ENCODE measurements at places on chromosomes 2 and 18.

DNA sequence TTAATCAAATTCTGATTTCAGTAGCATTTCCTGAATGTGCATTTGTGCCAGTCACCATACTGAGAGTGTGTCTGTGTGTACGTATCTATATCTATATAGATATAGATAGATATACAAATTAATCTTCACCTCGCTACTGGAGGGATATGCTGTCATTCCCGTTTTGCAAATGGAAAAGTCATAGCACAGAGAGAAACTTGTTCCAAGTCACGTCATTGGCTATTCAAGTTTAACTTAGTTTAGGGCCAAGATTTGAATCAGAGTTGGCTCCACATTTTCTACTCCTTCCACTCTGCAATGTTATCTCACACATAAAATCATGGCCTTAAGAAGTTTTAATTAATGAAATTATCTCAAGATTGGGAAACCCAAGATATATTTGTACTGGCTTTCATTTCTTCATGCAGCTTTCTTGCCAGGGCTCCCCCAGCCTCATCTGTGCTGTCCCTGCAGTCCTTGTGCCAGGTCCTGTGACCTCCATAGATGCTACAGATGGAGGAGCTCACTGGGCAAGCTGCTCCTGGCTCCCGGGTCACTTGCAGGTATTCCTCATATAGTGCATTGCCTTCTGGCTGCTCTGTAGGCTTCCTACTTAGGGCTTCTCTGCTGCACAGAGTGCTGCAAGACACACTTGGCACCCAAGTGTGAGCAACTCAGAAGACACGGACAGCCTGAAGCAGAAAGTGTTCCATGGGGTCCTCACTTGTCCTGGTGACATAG is 245.8 kb downstream of the KCNS3 start:
- no peak for DNase-seq

GRCh38 chr2:30310371-30310770 is 79.0 kb downstream of the LBH start:
- no peak for DNase-seq

- no peak for DNase-seq
Measured at GRCh38 chr2:651951-652373, 25.2 kb downstream of the TMEM18 start.

GRCh38 chr2:197174539-197175094 is 136.0 kb downstream of the ANKRD44 start:
- no peak for DNase-seq

DNA sequence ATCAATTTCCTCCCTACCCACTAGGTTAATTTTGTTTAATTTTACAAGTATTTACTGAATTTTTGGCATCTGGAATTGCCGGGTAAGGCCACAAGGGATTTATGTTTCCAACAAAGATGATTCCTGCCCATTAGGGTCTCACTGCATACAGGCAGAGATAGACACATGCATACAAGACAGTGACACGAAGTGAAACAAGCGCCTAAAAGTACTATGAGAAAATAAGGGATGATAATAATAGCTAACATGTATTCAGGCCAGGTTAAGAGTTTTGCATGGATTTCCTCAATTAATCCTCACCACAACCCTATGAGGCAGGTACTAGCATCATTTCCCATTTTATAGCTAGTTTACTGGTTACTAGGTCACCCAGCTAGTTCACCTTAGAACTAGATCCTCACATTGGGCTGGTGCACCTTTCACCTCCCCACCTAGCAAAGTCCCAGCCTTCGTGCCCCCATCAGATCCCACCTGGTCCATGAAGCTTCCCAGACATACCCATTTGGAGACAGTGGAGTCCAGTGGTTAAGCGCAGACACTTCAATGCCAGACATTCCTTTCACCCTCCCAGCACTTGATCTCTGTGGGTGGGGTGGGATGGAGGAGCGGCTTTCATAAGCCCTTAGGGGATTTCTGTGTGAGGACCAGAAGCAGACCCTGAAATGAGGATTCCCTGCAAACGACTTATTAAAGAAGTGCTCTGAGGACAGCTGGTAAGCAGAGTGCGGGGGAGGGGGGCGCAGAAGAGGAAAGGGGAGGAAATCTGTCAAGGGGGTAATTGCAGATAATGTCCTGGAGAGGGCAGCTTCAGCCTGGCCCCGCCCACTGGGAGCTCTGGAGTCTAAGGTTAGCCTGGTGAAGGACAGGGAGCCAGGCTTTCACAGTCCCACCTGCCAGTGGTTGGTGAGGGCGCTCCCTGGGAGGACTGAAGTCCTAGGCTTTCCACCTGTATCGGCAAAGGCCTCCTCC is 5.8 kb upstream of the DGUOK start:
- DNase-seq: no peak

DNA sequence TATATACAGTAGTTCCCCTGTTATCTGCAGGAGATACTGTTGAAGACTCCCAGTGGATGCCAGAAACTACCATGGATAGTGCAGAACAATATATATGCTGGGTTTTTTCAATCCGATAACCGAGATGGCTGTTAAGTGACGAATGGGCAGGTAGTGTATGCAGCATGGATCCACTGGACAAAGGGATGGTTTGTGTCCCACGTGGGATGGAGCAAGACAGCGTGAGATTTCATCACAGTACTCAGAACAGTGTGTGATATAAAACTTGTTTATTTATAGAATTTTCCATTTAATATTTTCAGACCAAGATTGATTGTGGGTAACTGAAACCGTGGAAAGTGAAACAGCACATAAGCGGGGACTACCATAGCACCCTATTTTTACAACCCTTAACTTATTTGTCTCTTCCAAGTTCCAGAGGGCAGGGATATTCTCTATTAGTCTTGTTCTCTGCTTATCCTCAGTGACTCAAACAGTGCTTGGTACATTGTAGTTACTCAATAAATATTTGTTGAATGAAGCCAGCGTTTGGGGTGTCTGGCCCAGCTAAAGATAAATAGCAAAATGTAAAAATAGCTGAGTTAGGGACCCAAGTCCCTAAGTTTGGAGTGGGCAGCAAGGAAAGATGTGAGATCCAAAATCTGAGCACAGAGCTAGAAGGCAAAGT is 50.0 kb downstream of the RHBDD1 start:
- DNase-seq: no peak

GRCh38 chr2:221085341-221085900 is 486.7 kb downstream of the EPHA4 start:
- DNase-seq: no peak

DNA sequence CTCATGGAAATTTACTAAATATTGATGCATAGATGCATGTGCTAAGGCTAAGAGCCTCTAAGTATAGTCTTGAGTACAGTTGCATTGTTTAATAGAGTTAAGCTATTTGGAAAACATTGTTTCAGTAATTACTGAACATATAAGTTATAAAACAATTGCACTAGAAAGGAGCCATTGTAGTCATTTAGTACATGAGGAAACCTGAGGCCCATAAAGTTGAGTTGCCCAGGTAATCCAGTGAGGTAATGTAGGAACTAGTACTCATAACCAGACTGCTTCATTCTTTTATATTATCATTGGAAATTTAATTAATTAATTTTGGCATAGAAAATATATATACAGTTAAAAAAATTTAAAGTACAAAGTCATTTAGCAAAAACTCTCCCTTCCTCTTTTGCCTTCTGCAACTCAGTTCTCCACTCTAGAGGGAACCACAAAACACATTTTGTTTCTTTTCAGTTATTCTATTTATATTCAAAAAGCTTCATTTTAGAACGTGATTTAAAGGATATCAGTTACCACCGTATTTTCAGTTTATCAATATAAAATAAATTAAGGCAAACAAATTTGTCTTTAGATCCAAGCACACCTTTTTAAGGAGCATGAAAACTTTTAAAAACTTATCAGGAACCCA is 27.8 kb upstream of the TBR1 start:
- no peak for DNase-seq

DNA sequence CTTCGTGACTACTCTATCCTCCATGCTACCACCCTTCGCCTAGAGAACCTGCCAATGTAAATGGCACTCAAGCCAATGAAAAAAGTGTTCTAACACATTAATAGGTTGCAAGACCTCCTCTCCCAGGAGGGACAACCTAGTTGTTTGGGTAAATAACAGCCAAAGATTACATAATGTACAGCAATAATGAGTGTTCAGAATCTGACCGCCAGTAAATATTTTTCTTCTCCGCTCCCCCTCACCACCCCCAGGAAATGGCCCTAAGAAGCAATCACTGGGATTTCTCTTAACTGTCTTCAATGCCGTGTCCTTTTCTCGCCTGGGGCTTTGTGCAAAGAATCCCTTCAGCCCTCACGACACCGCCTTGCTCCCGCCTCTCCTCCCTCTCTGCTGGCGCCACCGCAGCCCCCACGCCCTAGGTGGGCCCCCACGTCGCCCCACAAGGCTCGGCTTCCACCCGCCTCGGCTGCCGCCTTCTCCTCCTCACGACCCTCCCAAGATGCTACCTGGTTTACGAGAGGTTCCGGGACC is 458 bp downstream of the HYCC2 start:
- DNase-seq: no peak

DNA sequence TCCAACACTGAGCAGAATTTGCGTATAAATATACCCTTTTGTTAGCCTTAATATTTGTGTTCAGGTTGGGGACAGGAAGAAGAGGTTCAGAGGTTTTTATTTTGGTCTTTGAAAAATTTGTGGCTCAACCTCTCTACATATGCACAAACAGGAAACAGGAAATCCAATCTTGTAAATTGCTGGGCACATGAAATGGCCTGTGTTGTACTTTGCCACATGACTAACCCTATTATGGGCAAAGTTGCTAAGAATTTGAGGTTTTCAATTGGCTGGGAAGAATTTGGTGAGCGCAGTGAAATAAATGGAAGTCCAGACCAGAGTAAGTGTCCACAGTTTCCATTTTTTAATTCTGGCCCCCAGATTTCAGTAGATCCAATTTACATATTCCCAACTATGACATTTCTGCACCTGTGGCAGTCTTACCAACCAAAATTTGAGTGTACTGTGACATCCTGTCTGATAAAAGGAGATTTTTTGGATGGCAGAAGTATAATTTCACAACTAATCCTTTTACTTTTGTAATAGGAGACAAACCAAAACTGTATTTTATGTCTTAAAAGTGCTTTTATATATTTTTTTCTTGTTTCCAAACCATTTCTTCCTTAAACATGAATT is 63.6 kb downstream of the COX7A2L start:
- DNase-seq: no peak

DNA sequence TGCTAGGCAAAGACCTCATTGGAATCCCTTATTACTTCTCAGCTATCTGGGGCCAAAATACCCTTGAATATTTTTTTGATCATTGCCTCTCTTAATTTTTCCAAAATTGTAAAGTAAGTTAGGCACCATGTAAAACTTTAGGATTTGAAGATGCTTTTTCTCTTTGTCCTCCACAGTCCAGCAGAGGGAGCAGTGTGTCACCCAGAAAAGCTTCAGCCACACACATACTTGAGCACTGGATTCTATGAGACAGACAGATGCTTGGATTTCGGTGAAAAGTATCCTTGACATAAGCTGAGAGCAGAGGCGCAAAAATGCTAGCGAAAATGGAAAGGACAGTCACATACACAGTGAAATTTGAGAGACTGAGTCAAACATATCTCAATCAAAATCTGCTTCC is 74.7 kb upstream of the KCNJ3 start:
- no peak for DNase-seq

DNA sequence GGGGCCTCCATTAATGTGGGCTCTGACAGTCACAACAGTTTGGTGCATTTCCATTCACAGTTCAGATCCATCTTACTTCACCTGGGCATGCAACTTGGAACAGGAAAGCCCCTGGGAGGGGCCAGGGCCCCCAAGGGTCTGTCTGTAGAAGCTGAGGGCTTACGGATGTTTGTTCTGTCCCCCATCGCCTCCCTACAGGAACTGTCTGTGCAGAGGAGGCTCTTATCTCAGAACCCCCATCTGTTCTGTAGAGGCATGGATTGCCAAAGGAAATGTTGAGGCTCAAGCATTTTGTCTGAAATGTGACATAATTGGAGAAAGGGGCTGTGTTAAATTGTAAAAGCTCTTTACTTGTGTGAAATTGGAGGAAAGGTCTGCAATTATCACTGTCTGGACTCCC is 334.3 kb downstream of the CLIP4 start:
- no peak for DNase-seq

GRCh38 chr2:36088716-36089328 is 266.8 kb upstream of the CRIM1 start:
- no peak for DNase-seq

- no peak for DNase-seq
Measured at GRCh38 chr2:231785413-231785812, 832 bp upstream of the COPS7B start.

GRCh38 chr2:104856086-104856972 is 2.4 kb downstream of the POU3F3 start:
- no peak for DNase-seq

GRCh38 chr2:105518897-105519296 is 120.0 kb upstream of the FHL2 start:
- DNase-seq: no peak

- no peak for DNase-seq
Measured at GRCh38 chr18:23387265-23387664, 65.8 kb upstream of the RIOK3 start.

GRCh38 chr2:96894151-96894531 is 24.3 kb upstream of the SEMA4C start:
- DNase-seq: no peak

- DNase-seq: no peak
Measured at GRCh38 chr18:70554854-70555445, 266.1 kb downstream of the SOCS6 start.

DNA sequence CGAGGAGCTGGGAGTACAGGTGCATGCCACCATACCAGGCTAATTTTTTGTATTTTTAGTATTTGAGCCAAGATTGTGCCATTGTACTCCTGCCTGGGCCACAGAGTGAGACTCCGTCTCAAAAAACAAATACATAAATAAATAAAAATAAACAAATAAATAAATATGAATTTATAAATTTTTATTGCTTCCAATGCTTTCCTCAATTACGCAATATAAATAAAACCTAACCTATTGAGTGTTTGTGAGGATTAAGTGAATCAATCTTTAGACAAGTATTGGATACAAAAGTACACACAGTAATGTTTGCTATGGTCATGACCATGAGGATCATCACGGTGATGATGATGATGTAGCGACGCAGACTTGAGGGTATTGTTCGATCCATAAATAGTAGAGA is 257.4 kb downstream of the ASXL3 start:
- DNase-seq: no peak

DNA sequence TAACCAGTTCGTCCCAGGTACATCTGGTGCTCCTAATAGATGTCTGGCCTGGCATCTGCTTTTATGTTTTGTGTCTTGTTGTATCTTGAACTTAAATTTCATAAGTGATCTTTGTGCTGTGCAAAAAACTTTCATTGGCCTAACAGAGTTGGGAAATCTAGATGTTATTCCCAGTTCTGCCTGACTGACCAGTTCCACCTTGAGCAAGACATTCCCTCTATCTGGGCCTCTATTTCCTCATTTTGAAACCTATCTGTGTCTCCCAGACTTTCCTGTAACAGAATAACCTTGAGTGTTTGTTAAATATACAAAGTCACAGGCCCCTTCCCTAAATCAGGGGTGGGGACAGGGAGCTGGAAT is 90.5 kb upstream of the MSH2 start:
- no peak for DNase-seq

GRCh38 chr18:48813833-48814489 is 136.8 kb downstream of the SMAD7 start:
- no peak for DNase-seq

GRCh38 chr2:61510674-61511671 is 27.2 kb downstream of the XPO1 start:
- DNase-seq: no peak

- DNase-seq: no peak
Measured at GRCh38 chr18:73514449-73514848, 633.2 kb downstream of the FBXO15 start.

GRCh38 chr2:128187032-128187654 is 96.1 kb downstream of the UGGT1 start:
- no peak for DNase-seq

Measured in stimulated activated CD4-positive, alpha-beta T cell treated with anti-CD3 and anti-CD28 coated beads, TNF-alpha, amount 100 ng/mL, for 48 hours (primary cell).